Right ventricle myocardium superior (tissue), 1 donor: ENCODE measurements at places on chromosomes 11 and 22. TPM values are rescaled to one million over a fixed set of nuclear protein-coding genes. Genes with fewer than 3 reads are reported as not detected.
A peak's percentile ranks its signal among the peaks of the same experiment; 100 is the strongest.

HEPN1 gene
- not detected for total RNA-seq

- no peak for DNase-seq
Measured at GRCh38 chr11:75174781-75175370, 24.0 kb downstream of the SLCO2B1 start.

DNA sequence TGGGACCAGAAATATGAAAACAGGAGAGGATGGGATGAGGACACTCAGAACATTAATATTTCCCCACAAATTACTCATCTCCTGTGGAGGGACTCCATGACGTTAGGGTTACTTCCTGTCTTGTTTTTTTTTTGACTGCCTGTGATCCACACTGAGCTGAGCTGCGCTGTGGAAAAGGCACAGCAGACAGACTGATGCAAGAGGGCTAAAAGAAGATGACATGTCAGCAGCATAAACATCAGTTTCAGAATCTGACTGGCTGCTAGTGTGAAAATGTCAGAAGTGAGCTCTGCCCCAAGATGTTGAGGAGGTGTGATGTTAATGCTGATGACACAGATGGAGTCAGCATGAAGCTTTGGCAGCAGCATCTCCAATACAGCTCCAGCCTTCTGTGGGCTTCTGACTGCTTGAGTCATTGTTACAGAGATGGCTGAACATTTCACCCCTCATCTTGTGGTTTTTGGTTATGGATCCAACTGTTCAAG lies 286.8 kb downstream of the BLID start:
- no peak for DNase-seq

DNA sequence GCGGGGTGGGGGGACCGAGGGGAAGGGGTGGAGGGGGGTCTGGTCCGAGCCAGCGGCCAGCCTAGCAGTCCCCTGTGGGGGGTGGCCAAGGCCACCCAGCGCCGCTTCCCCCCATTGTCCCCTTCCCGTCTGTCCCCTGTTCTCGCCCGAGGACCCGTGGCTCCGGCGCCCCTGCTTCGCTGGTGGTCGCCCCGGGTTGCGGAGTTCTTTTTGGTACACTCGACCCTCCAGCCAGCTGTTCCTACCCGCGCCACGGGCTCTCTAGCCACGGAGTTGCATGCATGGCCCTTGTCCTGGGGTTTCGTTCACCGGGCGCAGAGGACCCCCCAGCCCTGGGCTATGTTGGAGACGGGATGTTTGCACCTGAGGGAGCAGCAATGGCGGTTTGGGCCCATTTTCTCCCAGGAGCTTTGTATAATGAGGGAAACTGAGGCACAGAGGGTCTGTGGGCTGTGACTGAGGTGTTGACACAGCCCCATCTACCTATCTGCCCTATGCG lies 489 bp downstream of the RNF214 start:
- no peak for DNase-seq

NPAS4 gene
- total RNA-seq: not detected

DNA sequence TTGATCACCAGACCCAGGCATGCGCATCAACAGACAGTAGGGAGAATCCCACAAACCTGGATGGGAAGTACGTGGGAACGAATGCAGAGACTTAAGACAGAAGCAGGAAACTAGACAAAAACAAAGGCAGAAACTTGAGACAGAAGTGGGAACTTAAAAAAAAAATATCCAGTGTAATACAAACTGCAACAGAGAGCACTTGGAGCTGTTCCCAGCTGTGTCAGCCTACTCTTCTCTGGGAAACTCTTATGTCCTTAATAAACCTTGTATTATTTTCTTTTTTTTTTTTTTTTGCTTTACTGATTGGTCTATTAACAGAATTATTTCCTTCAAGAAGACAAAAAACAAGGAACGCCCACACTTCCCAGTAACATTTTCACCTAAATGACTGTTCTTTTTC lies 1818.1 kb upstream of the RAG2 start:
- no peak for DNase-seq

GGTLC3 gene
- not detected for total RNA-seq

GRCh38 chr22:30481711-30482110 lies 9.9 kb upstream of the SEC14L3 start:
- DNase-seq: no peak

TSKU gene
- total RNA-seq: 17.2 TPM

ANKK1 gene
- not detected for total RNA-seq

DNA sequence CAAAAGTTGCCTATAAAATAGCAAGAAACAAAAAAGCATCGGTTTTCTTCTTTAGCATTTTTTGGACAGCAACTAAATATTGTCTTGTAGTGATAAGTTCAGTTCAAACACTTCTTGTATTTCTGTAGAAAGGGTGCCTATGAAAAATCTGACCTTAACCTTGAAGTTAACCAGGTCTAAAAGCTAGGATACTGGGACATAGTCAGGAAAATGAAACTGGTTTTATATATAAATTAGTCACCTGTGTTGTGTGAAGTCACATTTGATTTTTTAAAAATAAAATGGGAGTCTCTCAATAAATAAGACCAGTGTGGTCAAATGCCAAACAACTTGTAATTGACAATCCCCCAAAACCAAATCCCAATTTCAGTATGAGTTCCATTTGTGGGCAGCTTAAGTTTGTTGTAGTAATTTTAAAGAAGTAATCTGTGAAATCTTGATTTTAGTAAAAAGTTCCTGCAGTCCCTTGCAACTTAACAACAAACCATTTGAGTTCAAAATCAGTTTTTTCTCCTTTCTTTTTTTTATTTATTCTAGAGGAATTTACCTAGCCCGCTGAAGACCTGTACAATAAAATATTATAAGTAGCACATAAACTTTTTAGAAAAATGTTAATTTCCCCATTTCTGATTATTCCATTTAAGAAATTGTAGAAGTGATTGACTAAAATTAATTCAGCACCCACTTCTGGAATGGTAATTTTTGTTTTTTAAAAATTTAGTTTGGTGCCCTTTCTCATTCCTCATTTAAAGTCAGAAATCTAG lies 84.5 kb upstream of the PPARA start:
- DNase-seq: no peak

DNA sequence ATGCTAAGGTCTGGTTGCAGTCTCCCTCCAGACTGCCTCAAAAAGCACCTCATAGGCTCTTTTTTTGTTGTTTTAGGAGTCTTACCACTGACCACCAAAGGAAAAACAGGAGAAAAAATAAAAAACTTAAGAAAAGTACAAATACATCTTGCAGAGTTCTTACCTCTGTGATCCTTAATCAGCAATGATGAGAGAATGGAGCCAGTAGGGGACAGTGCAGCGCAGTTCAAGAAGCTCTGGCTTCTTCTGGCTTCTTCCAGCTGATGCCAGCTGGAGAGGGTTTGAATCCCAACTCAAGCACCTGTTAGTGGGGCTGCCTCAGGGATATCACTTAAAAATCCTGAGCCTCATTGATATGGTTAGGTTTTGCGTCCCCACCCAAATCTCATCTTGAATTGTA lies 223.3 kb upstream of the ISX start:
- no peak for DNase-seq

- peak; percentile 77 for DNase-seq
Measured at GRCh38 chr11:66289548-66290329, 796 bp upstream of the YIF1A start.

GRCh38 chr11:86863476-86863875 lies 63.1 kb downstream of the PRSS23 start:
- DNase-seq: no peak

- no peak for DNase-seq
Measured at GRCh38 chr22:47091921-47092700, 329.7 kb downstream of the TBC1D22A start.

DNA sequence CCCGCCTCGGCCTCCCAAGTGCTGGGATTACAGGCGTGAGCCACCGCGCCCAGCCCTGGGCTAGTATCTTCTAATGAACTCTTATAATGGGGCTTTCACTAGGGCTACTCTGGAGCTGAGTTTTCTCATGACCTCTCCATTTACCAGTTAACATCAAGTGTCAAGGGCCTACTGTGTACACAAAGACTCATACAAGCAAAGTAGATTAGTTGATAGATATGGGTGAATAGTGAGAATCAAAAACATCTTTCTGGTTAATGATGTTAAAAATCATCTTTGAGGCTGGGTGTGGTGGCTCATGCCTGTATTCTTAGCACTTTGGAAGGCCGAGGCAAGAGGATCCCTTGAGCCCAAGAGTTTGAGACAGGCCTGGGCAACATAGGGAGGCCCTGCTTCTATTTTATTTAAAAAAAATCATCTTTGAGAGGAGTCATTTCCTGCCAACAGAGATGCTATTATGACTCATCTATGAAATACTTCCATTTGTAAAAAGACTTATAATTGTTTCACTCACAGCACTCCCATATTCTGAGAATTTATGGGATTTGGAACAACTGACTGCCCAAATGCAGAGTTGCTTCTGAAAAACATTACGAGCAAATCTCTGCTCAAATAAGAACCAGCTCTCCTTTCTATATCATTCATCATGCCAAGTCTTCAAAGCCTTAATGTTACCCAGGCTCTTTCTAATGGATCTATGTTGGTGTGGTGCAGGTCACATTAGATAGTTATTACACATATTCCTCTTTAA lies 57.0 kb downstream of the GDPD4 start:
- no peak for DNase-seq

DNA sequence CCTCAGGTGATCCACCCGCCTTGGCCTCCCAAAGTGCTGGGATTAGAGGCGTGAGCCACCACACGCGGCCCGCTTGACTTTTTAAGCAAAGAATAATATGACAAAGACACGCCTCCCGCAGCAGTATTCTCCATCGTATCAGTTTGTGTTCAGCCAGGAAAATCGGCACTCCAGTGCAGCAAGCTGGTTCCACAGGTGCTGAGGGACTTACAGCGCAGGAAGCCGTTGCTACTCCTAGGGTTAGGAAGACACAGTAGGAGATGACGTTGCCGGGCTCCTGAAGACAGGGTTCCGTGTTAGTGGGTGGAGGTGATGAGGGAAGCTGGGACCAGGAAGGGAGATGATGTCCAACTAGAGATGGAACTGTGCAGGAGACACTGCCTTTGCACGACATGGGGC lies 65.8 kb upstream of the CECR2 start:
- no peak for DNase-seq

GRCh38 chr22:30333707-30334087 lies 7.0 kb upstream of the TBC1D10A start:
- no peak for DNase-seq

GRCh38 chr11:78429660-78430059 lies 12.0 kb upstream of the GAB2 start:
- DNase-seq: no peak

GRCh38 chr11:132234878-132235277 lies 864.5 kb downstream of the NTM start:
- DNase-seq: no peak

DNA sequence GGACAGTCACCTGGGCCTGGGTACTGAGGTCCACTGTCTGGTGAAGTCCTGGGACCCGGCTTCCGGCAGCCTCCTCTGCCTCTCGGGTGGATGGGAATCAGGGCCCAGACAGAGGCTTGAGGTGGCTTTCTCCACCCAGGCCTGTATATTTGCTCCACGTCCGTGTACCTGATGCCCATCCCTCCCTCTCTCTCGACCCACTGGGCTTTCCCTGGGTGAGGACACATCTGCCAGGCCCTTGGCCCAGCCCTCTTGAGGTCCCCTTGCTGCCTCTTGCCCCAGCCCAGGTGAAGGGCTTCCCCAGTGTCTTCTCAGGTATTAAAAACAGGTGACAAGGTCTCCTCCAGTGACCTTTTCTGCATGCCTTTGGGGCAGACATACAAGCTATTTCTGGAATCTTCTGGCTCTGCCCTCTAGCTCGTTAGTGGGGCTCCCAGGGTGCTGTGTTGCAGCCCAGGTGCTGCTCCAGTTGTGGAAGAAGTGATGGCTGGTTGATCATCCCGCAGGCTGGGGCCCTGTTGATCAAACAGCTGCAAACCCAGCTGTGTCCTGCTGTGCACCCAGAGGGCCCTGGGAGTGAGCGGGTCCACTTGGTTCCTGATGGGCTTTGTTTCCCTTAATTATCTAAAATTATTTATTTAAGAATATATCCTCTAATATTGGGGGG lies 25.5 kb upstream of the ACR start:
- peak; percentile 26 for DNase-seq

DNA sequence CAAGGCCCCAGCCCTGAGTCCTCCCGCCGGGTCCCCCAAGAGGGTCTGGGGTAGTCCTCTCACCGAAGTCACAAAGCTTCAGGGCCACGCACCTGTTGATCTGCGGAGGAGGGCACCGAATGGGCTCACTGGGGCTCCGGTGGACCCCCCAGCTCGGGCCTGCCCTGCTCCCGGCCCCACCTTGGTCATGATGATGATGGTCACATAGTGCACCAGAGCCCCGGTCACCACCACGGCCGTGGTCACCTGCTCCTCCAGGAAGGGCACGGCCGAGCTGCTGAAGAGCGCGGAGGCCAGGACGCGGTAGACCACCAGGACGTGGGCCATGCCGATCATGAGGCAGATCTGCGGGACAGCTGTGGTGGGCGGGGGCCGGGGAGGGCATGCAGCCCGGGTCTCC lies 13.5 kb upstream of the SIGIRR start:
- DNase-seq: peak; percentile 27

DNA sequence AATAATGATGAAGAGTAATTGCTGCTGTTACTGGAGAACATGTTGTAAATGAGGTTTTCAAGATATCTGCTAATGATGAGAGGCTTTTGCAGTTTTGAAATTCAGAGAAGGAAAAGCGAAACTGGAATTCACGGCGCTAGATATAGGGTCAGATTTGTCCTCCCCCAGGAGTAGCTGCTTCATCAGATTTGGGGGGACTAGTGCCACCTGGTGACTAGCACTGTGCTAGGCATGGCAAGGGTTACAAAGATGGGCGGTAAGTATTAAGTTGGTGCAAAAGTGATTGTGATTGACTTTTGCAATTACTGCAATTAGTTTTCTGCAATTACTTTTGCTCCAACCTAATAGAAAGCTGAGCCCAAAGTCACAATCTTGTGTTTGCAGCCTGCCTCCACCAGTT lies 879.9 kb upstream of the TENM4 start:
- no peak for DNase-seq
